ENCODE measurements at places on chromosomes 11 and 22. TPM values are rescaled to one million over a fixed set of nuclear protein-coding genes. Genes with fewer than 3 reads are reported as not detected.

DNA sequence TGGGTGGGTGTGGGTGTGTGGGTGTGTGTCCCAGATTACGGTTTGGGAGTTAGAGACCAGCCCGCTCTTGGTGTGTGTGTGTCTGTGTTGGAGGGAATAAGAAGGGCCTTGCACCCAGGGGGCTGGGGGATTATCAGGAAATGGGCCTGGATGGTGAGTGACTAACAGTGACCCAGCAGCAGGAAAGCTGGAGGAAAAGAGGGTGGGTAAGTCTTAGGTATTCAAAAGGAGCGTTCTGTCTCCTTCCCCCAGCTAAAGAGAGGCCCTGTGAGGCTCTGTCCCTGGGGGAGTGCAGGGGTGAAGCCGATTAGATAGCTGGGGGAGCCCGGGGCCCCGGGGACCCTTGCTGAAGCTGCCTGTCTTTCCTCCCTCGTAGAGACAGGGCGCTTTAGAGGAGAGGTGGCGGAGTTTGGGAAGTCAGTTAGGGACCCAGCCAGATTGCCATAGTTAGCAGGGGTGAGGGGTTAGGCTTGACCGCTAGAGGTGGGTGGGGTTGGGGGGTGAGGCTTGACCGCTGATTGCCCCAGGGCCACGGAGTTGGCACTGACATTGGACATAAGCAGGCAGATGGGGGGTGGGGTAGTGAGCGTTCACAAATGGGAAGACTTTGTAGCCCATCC is 1.5 kb downstream of the OAF start:
- DNase-seq: no peak

MGAT3 gene
- total RNA-seq: 12.9 TPM

DNA sequence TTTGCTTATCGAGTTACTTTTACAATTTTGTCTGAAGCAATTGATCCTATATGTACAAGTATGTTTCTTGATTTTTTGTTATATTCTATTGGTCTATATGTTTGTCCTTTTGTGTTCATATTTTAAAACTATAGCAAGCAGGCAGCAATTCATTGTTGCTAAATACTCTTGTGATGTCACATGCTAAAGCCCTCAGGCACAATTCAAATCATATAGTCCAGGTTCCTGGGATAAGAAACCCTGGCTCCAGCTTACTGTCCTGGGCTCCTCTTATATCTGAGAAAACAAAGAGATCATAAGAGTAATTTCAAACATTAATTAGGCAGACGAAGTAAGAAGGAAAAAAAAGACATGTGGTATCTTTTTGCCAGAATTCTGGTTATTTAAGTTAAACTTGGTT is 6.6 kb upstream of the CCDC83 start:
- no peak for DNase-seq

- no peak for DNase-seq
Measured at GRCh38 chr11:125871391-125872137, 15.9 kb upstream of the HYLS1 start.

BCO2 gene
- total RNA-seq: 8.7 TPM

- no peak for DNase-seq
Measured at GRCh38 chr22:49685116-49685515, 142.6 kb downstream of the BRD1 start.

DNA sequence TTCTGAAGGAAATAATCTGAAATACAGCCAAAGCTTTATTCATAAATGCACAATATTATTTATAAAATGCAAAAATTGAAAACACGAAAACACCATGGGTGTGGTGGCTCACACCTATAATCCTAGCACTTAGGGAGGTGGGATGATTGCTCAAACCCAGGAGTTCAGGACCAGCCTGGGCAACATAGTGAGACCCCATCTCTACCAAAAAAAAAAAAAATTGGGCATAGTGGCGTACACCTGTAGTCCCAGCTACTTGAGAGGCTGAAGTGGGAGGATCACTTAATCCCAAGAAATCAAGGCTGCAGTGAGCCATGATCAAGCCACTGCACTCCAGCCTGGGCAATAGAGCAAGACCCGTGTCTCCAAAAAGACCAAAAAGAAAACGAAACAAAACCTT is 5.2 kb upstream of the RDX start:
- no peak for DNase-seq

YPEL4 gene
- 0.44 TPM for total RNA-seq

DNA sequence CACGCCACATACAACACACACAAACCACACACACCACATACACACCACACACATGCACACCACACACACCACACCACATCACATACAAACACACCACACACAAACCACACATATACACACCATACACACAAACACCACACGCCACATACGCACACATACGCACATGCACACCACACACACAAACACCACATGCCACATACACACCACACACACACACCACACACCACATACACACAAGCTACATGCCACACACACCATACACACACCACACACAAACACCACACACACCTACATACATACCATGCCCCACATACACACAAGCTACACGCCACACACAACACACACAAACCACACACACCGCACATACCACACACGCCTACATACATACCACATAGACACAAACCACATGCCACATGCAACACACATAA is 15.7 kb upstream of the TH start:
- no peak for DNase-seq

GRCh38 chr11:31089117-31089516 is 280.4 kb downstream of the DCDC1 start:
- DNase-seq: no peak

DUSP8 gene
- total RNA-seq: 6.0 TPM

GAB4 gene
- 0.23 TPM for total RNA-seq

ZC3H12C gene
- 19.1 TPM for total RNA-seq

ZP1 gene
- not detected for total RNA-seq

BDNF gene
- total RNA-seq: 6.0 TPM

DNA sequence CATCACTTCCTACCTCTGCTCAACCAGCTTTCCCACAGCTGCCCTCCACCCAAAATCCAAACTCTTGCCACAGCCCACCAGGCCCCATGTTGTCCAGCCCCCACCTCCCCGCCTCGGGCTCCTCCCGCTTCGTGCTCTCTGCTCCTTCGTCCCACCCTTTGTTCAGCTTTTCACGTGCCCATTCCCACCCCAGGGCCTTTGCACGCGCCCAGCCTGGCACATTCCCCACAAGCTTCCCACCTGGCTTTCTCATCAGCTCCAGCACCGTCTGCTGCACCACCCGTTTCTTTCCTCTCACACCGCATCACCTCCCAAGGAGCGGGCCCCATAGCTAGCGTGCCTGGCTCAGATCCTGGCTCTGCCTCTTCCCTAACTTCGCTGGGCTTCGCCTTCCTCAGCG is 54.8 kb downstream of the SCUBE1 start:
- DNase-seq: no peak

FOLR1 gene
- 1.7 TPM for total RNA-seq

GRCh38 chr11:83132191-83132590 is 24.7 kb upstream of the PCF11 start:
- DNase-seq: no peak

GRCh38 chr11:124807660-124808270 is 7.6 kb upstream of the MSANTD2 start:
- no peak for DNase-seq

DNA sequence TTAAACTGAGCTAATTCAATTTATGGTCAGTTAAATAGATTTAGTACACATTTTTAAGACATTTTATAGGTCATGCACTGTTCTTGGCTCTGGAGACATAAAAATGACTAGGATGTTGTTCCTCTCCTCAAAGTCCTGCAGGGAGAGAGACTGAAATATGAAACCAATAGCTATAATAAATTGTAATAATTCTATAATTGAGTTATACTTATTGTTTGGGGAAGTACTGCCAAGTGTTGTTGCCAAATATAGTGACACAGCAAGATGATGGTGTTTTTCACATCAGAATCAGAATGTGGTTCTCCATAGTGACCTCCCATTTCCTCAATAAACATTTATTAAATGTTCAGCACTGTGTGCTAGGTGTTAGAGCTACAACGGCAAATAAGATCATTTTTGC is 470.6 kb downstream of the NTM start:
- DNase-seq: no peak

DNA sequence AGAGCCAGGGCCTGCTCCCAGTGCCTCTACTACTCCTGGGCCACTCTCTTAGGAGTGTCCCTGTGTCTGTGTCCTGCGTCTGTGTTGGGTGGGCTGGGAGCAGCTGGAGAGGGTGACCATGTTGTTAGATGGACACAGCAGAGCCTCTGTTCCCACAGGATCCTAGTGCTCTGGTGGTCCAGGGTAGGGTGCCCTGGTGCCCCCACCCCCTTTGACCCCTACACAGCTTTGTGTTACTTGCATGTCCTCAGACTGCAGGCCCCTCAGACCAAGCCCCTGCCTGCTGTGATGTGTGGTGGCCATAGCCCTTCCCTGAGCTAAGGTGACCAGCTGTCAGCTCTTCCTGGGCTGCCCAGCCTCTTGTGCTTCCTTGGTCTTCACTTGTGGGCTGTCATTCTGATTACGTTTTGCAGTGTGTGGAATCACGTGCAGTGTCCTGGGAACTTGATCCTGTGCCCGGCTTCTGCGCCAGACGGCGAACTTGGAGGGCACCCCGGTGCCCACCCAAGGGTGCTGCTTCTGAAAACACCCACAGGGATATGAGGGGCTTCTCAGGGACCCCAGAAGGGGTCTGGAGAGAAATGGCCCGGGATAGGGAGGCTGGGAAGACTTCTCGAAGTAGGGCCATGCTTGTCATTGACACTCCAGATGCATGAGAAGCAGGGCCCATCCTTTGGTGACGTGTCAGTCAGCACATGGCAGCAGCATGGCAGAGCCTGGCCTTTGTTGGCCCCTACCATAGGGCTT is 1.5 kb downstream of the TANGO2 start:
- DNase-seq: no peak

DNA sequence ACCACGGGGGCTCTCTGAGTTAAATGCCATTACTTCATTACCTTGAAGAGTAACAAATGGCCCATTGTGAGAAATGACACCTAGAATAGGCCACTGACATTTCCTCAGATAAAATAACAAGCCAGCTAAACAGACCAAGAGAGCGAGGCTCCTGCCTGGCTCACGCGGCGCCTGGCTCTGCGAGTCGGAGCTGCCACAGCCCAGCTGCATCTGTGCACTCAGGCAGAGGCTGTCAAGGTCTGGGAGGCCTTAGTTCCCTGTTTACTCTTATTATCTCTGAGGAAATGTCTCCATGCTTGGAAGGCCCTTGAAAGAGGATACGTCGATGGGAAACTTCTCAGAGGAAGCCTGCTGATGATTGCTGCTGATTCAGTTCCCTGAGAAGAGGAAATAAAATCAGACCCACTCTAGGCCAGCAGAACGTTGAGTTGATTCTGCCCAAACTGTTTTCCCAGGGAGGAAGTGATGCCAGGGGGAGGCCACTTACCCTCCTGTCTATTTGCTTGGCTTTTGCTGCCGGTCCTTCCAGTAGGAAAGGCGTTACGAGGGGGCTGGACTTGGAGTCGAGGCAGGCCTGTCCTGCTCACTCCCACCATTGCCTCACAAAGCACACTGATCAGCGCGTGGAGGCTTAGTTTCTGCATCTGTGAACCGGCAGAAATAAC is 208.8 kb downstream of the TBC1D22A start:
- DNase-seq: no peak

DNA sequence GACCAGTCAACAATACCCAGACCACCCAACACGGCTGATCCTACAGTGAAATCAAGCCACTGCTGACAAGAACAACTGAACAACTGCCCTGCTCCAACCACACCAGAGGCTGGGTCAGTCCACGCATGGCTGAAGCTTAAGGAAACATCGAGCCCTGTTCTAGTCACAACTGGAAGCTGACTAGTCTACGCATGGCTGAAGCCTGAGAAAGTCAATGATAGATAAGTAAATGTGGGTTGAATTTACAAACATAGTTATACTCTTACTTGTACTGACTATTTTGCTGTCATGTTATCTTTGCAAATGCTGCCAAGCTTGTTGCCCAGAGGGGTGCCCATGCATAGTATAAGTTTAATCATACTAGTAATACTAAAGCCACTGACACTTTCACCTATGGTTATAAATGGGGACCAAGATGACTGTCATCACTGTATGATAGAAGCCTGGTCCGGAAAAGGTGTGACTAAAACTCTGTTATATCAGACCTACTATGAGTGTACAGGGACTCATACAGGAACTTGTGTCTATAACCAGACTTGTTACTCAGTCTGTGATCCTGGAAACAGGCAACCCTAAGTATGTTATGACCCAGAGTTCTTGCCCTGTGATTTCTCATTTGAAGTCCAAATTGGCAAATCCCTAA is 43.4 kb upstream of the GLYAT start:
- DNase-seq: no peak

CAVIN3 gene
- 39.0 TPM for total RNA-seq

DNA sequence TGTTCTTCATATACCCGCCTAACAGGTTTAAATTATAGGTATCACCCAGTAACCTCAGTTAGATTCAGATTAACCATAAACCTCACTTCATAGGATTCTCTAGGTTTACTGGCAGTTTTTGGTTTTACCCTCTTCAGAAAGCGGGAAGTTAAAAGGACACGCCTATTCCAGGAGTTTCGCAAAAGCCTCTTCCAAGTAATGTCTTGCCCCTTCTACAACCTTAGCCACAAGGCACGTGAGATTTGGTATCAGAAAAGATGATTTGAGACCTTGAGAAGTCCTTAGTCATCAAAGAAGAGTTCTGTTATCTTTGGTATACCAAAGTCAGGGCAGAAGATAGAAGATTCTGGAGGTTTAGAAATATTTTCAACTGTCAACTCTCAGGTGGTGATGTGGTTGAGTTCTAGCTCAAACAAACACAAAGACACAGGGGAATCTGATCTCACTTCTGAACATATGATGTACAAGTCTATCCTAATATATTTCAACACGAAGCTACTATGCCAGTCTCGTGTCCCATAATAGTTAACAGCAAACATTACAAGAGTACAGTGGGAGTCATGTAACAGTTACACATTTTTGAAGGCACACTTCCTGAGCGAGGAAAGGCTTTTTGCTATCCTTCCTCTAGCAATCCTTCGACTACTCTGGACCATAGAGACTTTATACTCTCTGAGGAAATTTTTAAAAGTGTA is 103.5 kb downstream of the USP35 start:
- DNase-seq: no peak

CCDC89 gene
- total RNA-seq: 2.5 TPM

- no peak for DNase-seq
Measured at GRCh38 chr11:92057849-92058442, 166.7 kb upstream of the FAT3 start.

DNA sequence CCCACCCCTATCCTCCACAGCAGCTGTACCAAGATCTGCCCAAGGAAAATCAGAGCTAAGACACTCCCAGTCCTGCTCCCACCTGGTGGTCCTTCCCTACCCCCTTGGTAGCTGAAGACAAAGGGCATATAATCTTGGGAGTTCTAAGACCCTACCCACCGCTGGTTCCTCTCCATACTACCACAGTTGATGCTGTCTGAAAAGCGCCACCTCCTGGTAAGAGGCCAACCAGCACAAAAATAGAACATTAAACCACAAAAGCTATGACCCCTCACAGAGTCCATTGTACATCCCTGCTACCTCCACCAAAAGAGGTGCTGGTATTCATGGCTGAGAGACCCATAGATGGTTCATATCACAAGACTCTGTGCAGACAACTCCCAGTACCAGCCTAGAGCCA is 161.5 kb upstream of the ARHGAP42 start:
- DNase-seq: no peak

MOGAT2 gene
- total RNA-seq: 8.2 TPM

PRDM11 gene
- 35.3 TPM for total RNA-seq

- DNase-seq: no peak
Measured at GRCh38 chr11:23836981-23837380, 659.9 kb upstream of the LUZP2 start.

MRGPRX3 gene
- total RNA-seq: not detected

- no peak for DNase-seq
Measured at GRCh38 chr11:130052567-130052966, 17.1 kb upstream of the APLP2 start.

GRCh38 chr11:59779487-59779886 is 24.3 kb downstream of the STX3 start:
- DNase-seq: no peak
